Aorta (tissue), 5 donors: ENCODE measurements at places on chromosomes 6 and 20. TPM values are rescaled to one million over a fixed set of nuclear protein-coding genes. Genes with fewer than 3 reads are reported as not detected.

The DCBLD1 gene
- 13.2 TPM for total RNA-seq

The CCNC gene
- 40.4 TPM for total RNA-seq

The MATN4 gene
- 0.69 TPM for total RNA-seq

The CLVS2 gene
- total RNA-seq, result 0.03 TPM

DNA sequence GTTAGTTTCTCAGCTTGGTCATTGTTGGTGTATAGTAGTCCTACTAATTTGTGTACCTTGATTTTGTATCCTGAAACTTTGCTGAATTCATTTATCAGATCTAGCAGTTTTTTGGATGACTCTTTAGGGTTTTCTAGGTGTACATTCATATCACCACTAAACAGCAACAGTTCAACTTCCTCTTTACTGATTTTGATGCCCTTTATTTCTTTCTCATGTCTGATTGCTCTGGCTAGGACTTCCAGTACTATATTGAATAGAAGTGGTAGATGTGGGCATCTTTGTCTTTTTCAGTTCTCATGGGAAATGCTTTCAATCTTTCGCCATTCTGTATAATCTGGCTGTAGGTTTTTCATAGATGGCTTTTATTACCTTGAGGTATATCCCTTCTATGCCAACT, 61.3 kb upstream of the HEY2 start:
- H3K36me3 ChIP-seq, result no peaks in the 10 kb centered on the region
- H3K27ac ChIP-seq, result no peak overlapping the region
- no peak overlapping the region for H3K4me3 ChIP-seq
- H3K4me1 ChIP-seq, result no peaks in the 10 kb centered on the region
- DNase-seq, result no peak
- no peaks in the 10 kb centered on the region for H3K27me3 ChIP-seq

GRCh38 chr6:3962291-3963280, 113.4 kb downstream of the FAM50B start:
- DNase-seq, result no peak
- no peaks in the 10 kb centered on the region for H3K4me1 ChIP-seq
- H3K36me3 ChIP-seq, result no peaks in the 10 kb centered on the region
- H3K27me3 ChIP-seq, result no peaks in the 10 kb centered on the region
- no peak overlapping the region for H3K27ac ChIP-seq
- H3K4me3 ChIP-seq, result no peak overlapping the region

DNA sequence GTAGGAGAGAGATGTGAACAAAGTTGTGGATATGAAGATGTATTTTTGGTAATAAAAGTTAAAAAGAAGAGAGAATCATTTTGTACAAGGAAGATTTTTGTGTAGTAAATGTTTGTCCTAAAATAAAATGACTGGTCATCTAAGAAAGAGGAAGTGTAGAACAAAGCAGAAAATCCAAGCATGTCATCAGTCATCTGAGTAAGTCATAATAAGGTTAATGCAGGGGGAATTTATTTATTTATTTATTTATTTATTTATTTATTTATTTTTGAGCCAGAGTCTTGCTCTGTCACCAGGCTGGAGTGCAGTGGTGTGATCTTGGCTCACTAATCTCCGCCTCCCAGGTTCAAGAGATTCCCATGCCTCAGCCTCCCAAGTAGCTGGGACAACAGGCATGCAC, 15.7 kb upstream of the CGA start:
- no peak overlapping the region for H3K4me3 ChIP-seq
- no peaks in the 10 kb centered on the region for H3K4me1 ChIP-seq
- H3K27ac ChIP-seq, result no peak overlapping the region
- DNase-seq, result no peak

DNA sequence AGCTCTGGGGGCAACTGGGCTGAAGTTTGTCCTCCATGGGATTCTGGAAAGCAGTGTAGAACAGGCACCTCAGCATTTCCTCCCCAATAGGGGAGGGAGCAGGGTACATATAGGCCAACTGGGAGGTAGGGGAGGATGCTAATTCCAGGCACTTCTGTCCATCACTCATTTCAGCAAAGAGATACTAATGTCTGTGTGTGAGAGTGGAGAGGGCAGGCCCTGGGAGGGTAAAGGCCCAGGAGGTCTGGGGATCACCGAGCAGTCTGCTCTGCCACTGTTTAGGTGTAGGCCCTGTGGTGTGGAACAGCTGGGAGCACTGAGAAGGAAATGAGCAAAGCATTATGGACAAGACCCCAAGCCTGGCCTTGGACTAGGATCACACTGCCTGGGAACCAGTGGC, 158.7 kb downstream of the SLC24A3 start:
- no peaks in the 10 kb centered on the region for H3K36me3 ChIP-seq
- no peak for DNase-seq
- no peaks in the 10 kb centered on the region for H3K4me1 ChIP-seq
- no peak overlapping the region for H3K4me3 ChIP-seq

DNA sequence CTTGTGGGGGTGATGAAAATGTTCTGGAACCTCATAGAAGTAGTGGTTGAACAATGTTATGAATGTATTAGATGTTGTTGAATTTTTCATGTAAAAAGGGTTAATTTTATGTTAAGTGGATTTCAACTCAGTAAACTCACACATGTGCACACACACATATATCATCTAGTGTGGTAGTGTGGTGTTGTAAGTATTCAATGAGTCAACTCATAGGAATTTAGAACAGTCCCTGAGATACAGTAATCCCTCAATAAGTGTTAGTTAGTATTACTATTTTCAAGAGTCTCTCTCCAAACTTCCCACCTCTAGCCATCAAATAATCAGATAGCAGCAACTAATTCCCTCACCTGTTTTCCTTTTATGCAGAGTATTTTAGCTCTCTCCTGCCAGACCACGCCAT, 563.1 kb upstream of the JARID2 start:
- H3K36me3 ChIP-seq, result no peaks in the 10 kb centered on the region
- no peaks in the 10 kb centered on the region for H3K27me3 ChIP-seq
- DNase-seq, result no peak
- H3K4me3 ChIP-seq, result no peak overlapping the region
- H3K27ac ChIP-seq, result no peak overlapping the region

- no peak overlapping the region for H3K4me3 ChIP-seq
- H3K36me3 ChIP-seq, result no peaks in the 10 kb centered on the region
- no peak for DNase-seq
- no peaks in the 10 kb centered on the region for H3K27me3 ChIP-seq
- no peak overlapping the region for H3K27ac ChIP-seq
Observed at GRCh38 chr6:106677282-106677681, 47.9 kb downstream of the QRSL1 start.

DNA sequence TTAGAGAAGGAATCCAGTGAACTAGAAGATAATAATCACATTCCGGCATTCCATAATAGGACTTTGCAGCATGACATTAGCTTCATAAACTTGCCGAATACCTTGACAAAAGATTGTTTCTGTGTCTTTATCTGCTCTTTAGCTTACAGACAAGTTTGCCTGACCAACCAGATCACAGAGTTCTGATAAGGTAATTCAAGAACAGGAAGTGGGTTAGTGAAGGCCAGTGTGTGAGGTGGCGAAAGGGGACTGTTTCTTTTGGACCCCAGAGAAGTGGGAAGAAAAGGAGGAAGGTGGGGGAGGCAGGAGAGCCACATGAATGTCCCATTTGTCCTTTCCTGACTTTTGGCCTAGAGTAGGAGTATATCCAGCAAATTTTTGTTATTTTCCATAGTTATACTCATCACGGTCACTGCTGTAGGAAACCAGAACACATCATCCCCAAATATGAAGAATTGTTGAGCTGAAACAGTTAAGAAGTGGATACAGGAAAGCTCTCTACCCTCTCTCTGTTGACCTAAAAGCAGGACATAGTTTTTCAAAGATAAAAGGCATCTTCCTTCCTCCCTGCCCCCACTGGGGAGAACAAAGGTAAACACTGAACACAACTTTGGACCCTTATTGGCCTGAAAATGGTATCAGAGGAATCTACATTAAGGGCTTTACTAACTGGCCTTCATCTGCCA, 72.4 kb upstream of the TNFAIP3 start:
- DNase-seq, result no peak
- no peaks in the 10 kb centered on the region for H3K4me1 ChIP-seq
- H3K27me3 ChIP-seq, result no peaks in the 10 kb centered on the region
- H3K27ac ChIP-seq, result no peak overlapping the region
- H3K4me3 ChIP-seq, result no peak overlapping the region
- H3K36me3 ChIP-seq, result no peaks in the 10 kb centered on the region

- H3K27ac ChIP-seq, result no peak overlapping the region
- H3K4me3 ChIP-seq, result no peak overlapping the region
- no peaks in the 10 kb centered on the region for H3K27me3 ChIP-seq
- DNase-seq, result no peak
- no peaks in the 10 kb centered on the region for H3K4me1 ChIP-seq
Observed at GRCh38 chr6:128966934-128967333, 84.0 kb downstream of the LAMA2 start.

GRCh38 chr20:32832664-32833063, 12.9 kb downstream of the MAPRE1 start:
- no peaks in the 10 kb centered on the region for H3K27me3 ChIP-seq
- H3K27ac ChIP-seq, result no peak overlapping the region
- DNase-seq, result no peak
- no peaks in the 10 kb centered on the region for H3K4me1 ChIP-seq

- no peaks in the 10 kb centered on the region for H3K36me3 ChIP-seq
- H3K27ac ChIP-seq, result no peak overlapping the region
- no peaks in the 10 kb centered on the region for H3K27me3 ChIP-seq
Observed at GRCh38 chr20:41697861-41698559, 79.8 kb upstream of the CHD6 start.

GRCh38 chr6:15735567-15736265, 72.9 kb upstream of the DTNBP1 start:
- no peaks in the 10 kb centered on the region for H3K27me3 ChIP-seq
- DNase-seq, result no peak
- no peaks in the 10 kb centered on the region for H3K4me1 ChIP-seq
- H3K4me3 ChIP-seq, result no peak overlapping the region

GRCh38 chr20:52926505-52926904, 45.7 kb upstream of the TSHZ2 start:
- no peak for DNase-seq
- no peak overlapping the region for H3K27ac ChIP-seq
- H3K27me3 ChIP-seq, result no peaks in the 10 kb centered on the region
- H3K36me3 ChIP-seq, result no peaks in the 10 kb centered on the region
- no peak overlapping the region for H3K4me3 ChIP-seq

DNA sequence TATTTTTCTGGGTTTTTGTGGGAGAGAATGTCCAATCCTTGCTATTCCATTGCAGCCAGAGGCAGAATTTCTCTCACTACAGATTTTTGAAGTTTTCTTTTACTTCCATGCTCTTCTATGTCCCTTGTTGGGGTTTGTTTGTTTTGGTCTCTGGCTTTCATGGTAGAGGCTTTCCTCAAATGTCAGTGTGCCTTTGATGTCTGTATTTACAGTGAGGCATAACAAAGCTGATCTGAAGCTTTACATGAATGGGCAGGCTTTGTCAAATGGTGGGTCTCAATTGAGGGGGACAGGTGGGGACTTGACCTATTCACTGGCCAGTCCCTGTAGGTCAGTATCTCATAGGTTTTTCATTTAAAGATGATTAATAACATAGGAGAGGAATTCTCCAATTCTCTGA, 8.6 kb upstream of the CARMIL1 start:
- H3K36me3 ChIP-seq, result no peaks in the 10 kb centered on the region
- no peak overlapping the region for H3K27ac ChIP-seq
- H3K4me3 ChIP-seq, result no peak overlapping the region
- no peaks in the 10 kb centered on the region for H3K4me1 ChIP-seq
- H3K27me3 ChIP-seq, result no peaks in the 10 kb centered on the region

DNA sequence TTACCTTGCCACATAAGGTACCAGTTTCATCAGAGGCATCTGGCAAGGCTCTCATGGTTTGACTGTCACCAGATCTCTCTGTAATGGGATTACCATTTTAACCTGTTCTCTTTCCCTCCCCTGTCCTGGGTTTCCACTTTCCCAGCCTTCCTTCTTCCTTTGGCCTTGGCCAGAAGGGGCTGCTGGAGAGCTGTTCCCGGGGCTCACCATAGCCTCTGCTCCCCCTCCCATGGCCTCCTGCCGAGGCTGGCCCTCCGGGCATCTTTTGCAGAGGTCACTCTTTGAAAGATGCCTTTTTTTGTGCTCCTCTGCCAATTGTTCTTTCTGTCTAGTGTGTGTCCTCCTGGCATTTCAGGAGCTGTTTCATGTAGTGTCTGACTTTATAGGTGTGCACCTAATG, 100.7 kb upstream of the SCP2D1 start:
- no peaks in the 10 kb centered on the region for H3K27me3 ChIP-seq
- no peak overlapping the region for H3K4me3 ChIP-seq
- no peaks in the 10 kb centered on the region for H3K36me3 ChIP-seq
- no peak overlapping the region for H3K27ac ChIP-seq
- DNase-seq, result no peak

DNA sequence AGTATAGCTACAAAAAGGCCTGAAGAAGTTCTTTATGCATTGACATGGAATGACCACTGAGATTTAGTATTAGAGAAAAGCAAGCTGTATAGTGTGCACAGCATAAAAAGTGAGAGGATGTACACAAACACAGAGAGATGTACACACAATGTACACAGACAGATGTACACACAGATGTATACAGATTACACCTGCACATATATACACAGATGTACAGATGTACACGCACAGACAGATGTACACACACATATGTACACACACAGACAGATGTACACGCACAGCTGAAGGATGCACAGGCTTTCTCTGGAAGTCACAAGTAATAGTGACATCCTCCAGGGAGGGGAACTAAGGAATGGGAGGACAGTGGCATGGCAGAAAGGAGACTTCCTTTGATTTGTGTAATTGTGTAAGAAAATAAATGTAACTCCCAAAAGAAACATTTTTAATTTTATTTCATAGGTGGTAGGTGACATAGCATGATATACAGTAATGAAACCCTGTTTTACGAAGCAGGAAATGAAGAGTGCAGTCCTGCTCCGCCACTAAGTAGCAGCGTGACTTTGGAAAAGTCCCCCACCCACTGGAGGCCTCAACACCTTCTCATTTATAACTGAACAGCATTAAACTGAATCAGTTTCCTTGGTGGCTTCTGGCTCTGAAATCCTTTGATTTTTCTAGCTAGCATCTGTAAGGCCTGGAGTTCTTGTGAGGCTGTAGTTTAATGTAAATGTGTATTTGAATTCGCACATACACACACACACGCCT, 14.1 kb downstream of the NFATC2 start:
- H3K4me3 ChIP-seq, result no peak overlapping the region
- H3K4me1 ChIP-seq, result no peaks in the 10 kb centered on the region
- DNase-seq, result no peak
- no peaks in the 10 kb centered on the region for H3K27me3 ChIP-seq

GRCh38 chr6:137423451-137424168, 70.6 kb downstream of the OLIG3 start:
- H3K4me3 ChIP-seq, result no peak overlapping the region
- H3K4me1 ChIP-seq, result no peaks in the 10 kb centered on the region
